H7 (cell line): ENCODE measurements at places on chromosomes 5 and 9. TPM values are rescaled to one million over a fixed set of nuclear protein-coding genes. Genes with fewer than 3 reads are reported as not detected.

DNA sequence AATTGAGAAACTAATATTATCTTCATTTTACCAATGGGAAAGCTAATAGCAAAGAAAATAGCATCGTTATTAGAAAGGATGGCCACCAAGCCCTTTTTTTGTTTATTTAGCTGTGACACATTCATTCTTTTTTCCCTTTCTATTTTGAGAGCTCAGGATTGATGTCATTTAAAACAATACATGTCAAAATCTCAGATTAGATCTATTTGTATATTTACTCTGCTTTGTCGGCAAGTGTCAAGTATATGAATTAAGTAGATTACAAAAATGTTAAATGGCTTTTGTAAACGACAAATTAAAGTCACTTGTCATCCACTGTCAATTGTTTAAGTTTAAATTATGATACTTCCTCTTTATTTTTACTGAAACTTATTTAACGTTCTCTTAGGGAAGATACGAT lies 118.9 kb downstream of the PAM start:
- DNase-seq: no peak

The CXCL14 gene
- 2.7 and 4.2 TPM in 2 replicates for total RNA-seq

DNA sequence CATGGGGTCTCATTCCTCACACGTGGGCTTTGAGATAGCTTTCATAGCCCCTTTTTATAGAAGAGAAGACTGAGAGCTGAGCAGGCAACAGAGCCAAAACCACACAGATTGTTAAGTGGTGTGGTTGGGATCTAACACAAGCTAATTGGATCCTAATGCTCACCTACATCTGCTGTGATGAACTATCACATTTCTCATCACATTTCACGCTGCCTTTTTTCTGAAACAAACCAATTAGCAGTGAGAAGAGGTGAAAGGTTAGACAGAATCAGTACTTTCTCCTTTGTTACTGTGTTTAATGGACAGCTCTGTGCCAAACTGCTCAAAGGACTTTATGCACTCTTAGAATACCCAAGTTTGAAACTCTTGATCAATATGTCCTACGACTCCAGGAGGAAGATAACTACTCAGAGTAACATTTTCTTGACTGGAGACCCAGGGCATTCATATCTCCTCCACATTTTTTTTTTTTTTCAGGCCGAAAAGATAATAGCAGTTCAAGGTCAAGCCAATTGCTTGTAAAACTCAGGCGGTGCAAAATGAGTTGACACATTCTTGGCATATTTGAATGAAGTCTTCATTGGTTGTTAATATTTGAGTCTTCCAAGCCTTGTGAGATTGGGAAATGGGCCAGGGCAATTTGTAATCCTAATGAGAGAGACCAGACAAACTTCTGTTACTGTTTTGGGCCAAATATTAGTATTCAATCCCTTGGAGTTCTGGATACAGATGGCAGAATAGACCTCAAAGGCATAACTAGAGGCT lies 138.4 kb downstream of the KCTD16 start:
- no peak for DNase-seq

The SPARC gene
- 419 and 483 TPM in 2 replicates for total RNA-seq

The CYLC2 gene
- not detected in 2 replicates for total RNA-seq

DNA sequence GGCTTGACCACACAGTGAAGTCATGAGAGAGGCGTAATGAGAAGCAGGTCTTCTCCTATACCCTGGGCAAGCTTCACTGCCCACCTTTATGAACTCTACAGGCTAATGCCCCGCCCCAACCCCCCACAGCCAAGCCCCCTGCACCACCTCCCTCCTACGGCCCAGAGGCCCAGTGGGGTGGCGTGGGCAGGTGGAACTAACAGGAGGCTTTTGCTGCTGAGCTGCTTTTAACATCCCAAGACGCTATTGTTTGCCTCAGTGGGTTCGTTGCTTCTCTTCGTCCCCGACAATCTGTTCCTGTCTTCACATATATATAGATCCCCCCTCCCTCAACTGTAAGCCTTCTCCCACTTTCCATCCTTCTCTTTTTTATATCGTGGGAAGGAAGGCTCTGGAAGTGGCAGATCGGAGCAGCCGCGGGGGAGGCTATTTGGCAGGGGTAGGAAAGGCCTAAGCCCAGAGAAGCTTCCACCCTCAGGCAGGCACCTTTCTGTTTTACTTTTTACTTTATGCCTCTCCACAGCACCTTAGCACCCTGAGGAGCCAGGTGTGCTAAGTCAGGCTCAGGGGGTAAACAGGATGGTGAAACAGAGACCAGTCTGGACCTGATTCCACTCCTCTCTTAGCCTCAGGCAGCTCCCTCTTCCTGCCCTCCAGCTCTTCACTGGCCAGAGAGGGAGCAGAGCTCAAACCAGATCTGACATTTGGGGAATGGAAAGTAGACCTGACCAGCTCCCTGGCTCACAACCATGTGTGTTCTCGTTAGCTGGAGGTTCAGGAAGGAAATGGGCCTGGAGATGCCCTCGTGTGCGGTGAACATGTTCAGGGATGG lies 26.5 kb downstream of the CD74 start:
- DNase-seq: peak; percentile 34

DNA sequence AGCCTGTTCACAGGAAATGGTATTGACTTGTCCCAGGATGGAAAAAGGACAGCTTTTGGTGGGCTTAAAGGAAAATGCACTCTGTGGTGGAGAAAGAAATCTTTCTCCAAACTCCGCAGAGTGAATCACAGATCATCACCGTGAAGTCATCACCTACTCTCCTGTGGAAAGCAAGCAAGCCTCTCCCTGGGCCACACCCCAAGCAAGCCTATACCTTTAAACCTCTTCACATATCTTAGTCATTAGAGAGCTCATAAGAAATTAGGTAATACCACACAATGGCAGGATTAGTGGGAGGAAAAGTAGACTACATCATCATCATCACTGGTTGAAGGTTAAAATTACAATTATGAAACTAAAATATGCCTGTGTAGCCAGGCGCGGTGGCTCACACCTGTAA lies 23.2 kb downstream of the TLE1 start:
- no peak for DNase-seq

DNA sequence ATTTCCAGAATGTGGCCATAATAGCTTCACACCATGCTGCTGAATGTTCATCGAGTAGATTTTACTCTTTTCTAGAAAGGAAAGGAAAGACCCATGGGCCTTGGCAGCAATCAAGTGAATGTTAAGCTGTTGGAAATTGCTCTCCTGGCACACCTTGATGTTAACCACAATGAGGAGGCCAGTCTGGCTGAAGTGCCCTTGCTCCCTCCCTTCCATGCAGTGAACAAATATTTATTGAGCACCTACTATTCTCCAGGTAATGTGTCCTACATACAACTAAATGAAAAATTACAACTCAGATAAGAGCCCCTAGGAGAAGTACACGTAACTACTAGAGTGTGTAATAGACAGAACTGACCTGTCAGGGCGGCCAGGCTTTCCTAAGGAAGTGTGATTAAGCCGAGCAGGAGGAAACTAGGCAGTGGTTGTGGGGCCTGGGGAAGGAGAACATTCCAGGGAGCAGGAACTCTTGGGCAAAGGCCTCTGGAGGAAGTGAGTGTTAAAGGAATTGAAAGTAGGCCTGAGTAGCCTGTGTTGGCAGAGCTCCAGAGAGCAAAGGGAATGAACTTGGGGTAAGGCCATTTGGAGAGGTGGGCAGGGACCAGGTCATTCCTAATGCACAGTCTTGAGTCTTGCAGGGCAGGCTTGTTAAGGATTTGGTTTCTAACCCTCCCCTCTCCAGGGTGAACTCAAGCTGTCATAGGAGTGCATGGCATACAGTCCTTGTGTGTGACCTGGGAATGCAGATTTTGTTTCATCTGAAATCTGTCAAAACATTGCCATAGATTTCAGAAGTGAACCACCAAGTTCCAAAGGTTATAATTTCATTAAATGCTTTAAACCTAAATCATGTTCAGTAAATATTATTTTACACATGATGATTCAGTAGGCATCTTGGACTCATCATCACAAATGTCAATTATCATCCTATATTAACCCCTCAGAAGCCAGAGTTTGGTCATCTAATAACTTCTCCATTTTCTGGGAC lies 9.0 kb upstream of the ZSWIM6 start:
- no peak for DNase-seq

GRCh38 chr5:81209869-81210493 lies 23.1 kb upstream of the CKMT2 start:
- DNase-seq: no peak
